ENCODE measurements at places on chromosomes 7 and 10.

DNA sequence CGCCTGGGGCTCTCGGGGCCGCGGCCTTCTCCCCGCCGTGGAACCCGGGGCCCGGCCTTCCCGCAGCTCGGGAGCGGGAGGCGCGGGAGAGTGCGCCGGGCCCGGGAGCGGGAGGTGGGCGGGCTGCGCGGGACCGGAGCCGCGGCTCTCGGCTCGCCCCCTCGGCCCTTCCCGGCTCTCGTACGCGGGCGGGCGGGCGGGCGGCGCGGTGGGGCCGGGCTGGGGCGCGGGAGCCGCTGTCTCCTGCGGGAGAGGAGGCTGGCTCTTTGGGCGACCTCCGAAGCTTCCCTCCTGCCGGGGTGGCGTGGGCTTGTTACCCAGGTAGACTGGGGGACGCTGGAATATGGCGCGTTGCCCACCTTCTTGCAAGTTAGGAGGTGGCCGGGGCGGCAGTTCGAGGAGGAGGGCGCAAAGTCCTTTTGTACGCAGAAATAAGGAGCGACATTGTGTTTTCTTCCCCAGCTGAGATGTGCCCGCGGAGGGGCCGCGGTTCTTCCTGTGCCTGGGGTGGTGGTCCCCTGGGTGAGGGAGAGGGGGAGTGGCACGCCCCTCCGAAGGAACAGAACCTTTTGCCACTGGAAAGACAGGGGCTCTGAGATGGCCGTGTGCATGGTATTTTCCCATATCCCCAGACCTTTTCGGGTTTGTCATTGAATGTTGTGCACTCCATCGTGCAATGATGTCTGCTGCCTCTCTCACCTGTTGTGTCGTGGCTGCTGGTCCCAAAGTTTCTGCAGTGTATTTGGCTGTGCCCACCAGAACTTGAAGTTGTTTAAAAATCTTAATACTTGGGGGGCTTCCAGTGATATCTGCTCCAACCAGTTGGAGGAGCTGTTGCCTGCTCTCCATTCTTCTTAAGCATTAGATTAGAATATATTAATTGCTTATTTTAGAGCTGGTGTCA lies 844 bp downstream of the NRF1 start:
- no peak for DNase-seq

- no peak for DNase-seq
Measured at GRCh38 chr10:89055159-89055558, 64.6 kb downstream of the FAS start.

GRCh38 chr10:50312464-50313437 lies 61.4 kb upstream of the ASAH2 start:
- no peak for DNase-seq

DNA sequence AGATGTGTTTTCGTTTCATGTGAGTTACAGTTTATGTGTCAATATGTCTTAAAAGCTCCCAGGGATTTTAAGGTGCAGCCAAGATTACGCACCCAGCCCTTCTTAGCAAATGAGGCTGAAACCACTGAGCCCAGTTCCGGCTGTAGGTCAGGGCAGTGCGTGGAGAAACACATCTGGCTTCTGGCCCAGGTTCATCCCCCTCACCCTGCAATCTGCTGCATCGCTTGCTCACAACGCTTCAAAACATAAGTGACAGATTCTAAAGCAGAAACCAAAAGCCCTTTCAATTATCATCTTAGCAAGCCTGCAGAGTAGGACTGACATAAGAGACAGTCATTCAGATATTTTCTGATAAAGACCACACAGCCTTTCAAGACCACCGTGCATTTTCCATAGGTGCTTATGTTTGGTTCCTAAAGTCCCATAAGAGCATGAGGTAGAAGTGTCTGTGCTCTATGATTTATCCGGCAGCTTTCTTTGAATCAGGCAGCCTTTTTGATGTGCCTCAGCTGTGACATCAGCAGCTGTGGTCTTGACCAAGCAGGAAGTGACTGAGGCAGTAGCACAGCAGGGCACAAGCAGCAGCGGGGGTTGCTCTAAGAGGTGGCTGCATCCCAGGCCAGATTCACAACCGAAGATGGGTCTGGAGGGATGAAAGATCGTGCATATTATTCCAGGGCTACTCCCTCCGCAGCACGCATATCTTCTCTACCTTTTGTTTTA lies 72.1 kb upstream of the LYZL2 start:
- DNase-seq: no peak

GRCh38 chr7:115230882-115231571 lies 309.1 kb downstream of the MDFIC start:
- no peak for DNase-seq

DNA sequence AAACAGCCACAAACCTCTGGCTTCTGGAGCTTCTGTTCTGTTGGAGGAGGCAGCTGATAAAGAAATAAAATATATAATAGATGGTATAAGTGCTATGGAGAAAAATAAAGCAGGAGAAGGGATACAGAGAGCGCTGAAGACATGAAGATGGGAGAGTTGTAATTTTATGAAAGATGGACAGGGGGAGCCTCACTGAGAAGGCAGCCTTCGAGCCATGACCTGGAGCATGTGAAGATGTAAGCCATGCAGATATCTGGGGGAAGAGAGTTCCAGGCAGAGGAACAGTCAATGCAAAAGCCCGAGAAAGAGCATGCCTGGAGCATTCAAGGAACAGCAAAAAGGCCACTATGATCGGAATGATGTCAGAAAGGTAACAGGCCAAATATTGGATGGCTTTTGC lies 187.5 kb downstream of the KIAA1217 start:
- no peak for DNase-seq

DNA sequence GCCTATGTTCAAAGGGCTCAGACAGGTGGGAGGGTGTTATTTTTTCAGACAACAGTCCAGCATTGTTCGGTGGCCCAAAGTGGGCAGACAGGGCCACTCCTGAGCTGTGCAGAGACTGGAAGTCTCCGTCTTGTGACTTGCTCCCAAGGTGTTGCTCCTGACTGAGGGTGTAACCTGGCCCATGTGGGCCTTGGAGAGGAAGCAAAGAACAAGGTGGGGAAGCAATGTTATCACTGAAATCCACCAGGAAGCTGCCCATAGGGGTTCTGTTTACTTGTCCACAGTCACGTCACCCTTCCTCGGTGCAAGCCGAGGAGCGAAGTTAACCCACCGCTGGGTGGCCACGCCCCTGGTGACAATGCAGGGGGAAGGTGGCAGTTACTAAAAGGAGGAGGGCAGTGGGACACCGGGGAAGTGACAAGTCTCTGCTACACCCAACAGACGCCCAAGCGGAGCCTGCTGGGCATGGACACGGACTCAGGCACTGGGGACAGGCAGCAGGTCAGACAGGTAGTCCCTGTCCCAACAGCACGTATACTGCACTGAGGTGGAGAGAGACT lies 311.6 kb upstream of the MKI67 start:
- no peak for DNase-seq

DNA sequence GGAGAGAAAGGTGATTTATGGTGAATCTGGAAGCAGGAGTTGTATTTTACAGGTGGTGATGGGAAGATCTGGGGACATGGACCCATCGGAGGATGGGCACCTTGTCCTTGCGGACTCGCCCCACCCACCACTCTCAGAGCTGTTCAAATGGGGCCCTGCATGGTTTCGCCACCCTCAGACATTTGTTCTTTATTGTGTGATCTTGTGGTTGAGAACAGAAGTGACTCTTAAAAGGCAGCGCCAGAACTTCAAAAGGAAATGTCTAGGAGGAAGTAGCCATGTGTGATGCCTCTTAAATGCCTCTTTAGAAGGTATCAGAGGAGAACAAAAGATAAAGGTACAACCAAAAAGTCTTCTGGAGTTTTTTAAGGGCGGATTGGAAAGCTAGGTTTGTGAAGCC lies 205.7 kb downstream of the KIAA1217 start:
- DNase-seq: no peak

GRCh38 chr10:48839809-48840679 lies 99.6 kb downstream of the LRRC18 start:
- DNase-seq: no peak

DNA sequence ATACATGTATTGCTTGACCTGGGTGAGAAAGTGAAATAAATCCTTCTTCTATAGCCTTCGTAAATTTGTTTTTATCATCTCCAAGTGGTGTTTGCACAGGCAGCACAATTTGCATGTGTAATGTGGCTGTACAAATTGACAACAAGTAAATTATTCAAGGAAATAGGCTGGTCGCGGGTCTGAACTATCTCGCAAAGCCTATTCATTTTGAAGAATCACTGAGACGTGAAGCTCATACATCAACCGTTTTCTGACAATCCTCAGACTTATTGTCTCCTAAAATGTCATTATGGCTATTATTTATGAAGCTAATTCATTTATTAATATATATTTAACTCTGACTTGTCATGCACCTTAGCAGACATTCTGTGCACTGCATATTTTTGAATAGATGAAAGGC lies 16.2 kb upstream of the FAM204A start:
- DNase-seq: no peak

DNA sequence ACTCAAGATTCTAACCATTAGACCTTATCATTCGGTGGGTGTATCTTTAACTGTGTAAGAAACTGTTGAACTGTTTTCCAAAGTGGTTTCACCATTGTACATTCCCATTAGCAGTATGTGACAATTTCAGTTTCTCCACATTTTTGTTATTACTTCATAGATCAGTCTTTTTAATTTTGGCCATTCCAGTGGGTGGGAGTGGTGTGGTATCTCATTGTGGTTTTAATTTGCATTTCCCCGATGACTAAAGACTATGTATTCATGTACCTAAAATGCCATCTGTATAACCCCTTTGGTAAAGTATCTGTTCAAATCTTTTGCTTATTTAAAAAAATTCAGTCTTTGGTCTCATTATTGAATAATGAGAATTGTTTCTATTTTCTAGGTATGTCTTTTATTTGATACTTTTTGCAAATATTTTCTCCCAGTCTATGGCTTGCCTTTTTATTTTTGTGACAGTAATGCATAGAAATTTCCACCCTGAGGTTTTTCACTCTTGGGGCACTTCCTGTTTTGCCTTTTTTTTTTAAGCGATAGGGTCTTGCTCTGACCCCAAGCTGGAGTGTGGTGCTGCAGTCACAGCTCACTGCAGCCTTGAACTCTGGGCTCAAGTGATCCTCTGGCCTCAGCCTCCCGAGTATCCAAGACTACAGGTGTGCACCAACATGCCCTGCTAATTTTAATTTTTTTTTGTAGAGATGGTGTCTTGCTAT lies 141.1 kb upstream of the ITGB1 start:
- DNase-seq: no peak

DNA sequence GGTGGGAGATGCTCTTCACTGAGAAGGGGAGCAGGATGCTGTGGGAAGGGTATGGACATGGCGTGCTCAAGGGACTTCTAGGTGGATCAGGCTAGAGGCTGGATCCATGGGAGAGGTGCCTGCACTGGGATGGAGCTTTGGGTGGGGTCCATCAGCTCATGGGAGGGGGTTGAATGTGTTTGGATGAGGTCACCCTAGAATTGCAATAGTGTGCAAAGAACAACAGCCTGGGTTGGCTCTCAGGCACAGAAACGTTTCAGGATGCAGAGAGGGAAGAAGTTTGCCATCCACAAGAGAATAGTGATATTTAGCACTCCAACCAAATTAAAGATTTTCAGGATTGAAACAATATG lies 66.1 kb downstream of the SNX10 start:
- no peak for DNase-seq

DNA sequence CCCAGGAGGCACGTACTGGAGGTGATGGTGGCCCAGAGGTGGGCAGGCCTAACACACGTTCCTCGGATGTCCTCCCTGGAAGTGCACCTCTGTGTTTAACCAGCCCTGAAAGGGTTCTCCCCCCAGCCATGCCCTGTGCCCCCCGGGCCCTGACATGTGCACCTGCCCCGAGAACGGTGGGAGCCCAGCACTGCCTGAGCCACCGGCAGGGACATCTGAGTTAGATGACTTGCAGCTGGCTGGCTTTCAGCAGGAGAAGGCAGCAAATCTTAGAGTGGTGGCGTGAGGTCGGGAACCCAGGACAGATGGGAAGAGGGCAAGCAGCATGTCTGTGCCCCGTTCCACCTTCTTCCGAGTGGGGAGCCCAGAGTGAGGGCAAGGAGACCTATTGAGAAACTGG lies 291.8 kb downstream of the TCERG1L start:
- no peak for DNase-seq

DNA sequence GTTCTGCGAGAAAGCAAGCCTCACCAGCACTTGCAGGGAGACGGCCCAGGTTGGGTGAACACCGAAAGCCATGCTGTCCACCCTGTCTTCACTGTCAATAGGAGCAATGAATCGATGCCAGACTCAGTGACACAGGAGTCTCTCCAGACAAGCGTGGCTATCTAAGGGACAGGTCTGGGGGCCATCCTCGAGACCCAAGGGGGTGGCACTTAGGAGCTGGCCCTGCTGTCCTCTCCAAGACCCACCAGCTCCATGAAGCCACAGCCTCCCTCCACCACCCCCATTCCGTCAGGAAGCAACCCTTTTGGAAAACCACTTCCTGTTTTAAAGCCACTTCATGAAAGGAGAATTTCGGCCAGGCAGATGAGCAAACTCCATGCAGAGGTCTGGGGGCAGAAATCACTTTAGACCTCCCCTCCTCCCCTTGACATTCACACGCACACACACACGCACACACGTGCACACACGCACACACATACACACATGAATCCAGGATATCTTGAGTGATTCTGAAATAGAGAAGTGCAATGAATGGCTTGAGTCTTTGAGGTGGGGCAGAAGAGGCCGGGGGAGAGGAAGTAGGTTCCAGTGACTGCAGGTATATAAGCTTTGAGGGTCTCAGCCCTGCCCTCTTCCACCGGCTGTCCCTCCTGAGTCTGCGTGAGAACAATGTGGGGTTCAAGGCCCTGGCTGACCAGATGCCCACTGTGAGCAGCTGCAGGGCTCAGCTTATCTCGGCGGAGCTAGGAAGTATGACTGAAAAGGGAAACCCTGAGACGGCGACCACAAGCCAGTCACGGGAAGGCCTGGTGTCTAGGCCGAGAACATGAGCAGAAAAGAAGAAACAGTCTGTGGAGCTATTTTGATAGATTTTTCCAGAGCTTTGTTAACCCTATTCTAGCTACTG lies 25.0 kb downstream of the RGS10 start:
- DNase-seq: no peak

DNA sequence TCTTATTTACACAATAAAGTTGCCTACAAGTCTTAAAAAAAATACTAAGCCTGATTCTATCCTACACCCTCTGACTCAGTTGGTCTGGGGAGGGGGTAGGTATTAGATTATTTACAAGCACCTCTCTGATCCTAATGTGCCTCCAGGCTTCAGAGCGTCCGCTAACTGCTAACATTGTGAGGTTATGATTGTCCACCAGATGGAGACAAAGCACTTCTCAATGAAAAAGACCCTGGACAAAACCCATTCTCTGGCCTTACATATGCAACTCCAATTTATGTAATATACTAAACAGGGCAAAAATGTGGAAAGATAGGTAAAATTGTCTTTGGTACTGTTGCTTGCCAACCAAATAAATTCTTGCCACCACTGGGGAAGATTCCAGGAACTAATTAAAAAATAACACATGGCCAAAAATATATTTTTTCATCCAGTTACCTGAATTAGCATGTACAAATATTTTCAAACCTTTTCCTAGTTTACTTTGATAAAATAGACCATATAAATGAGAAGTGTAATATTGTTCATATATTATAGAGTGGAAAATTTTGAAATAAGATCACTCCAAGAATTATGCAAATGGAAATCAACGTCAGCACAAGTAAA lies 92.4 kb downstream of the KIF20B start:
- peak; percentile 72 for DNase-seq
